Fibroblast of mammary gland (primary cell): ENCODE measurements at places on chromosomes 16 and 17.

- no peak for DNase-seq
Measured at GRCh38 chr16:88439706-88440105, 13.4 kb upstream of the ZFPM1 start.

- DNase-seq: no peak
Measured at GRCh38 chr16:79286646-79287423, 313.7 kb downstream of the MAF start.

DNA sequence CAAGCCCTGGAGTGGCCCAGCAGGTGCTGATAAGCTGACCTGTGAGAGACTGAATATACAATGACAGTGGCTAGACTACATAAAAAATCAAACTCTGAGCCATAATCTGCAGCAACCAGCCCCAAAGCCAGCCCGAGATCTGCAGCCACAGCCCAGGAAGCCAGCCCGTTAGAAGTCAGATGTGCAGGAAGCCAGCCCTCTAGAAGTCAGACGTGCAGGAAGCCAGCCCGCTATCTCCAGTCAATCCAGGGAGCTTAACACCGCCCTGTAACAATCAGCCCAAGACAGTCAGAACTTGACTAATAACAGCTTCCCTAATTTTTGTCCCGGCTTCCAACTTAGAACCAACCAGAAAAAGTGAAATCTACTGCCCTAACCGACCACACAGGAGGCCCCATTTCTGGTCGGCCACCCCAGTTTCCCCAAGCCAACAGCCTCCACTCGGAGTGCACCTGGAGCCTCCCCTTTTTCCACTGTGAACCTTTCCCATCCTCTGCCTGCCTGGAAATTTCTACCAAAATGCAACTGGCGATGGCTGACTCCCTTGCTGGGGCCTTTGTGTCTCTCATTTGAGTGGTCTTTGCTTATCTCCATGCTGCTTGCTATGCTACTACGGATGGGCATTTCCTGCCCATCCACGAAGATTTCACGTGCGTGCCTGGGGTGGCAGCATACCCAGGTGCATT is 769.3 kb downstream of the KCNJ18 start:
- no peak for DNase-seq

GRCh38 chr16:57629516-57630406 is 1.3 kb downstream of the ADGRG1 start:
- DNase-seq: no peak

GRCh38 chr17:73248532-73248931 is 13.1 kb downstream of the CPSF4L start:
- no peak for DNase-seq

- no peak for DNase-seq
Measured at GRCh38 chr16:74460542-74460941, 39.3 kb upstream of the CLEC18B start.

DNA sequence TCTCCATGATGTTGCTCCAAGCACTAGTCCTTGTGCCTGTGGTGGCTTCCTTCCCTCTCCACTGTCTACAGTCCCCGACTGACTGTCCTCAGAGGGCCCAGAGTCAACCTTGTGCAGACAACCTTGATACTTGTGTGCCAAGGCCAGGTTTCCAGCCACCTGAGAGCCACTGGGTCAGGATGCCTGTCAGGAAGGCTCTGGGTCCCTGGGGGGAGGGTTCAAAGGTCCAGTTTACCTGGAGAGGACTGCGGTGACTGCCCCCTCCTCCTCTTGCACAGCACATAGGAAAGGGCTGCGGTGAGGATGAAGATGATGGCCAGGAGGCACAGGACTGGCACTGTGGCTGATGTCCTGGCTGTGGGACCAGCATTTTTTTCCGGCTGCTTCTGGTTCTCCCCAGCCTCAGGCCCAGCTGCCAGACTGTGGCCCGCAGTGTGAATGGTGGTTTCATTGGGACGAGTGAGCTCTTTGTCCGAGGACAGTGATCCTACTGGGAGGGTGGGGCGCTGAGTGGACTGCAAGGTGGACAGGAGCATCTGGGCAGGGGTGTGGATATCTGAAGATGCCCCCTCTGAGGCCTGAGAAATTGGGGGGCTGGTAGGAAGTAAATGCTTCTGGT is 3.7 kb downstream of the MED11 start:
- no peak for DNase-seq

GRCh38 chr16:4026854-4027253 is 89.4 kb downstream of the ADCY9 start:
- DNase-seq: no peak

DNA sequence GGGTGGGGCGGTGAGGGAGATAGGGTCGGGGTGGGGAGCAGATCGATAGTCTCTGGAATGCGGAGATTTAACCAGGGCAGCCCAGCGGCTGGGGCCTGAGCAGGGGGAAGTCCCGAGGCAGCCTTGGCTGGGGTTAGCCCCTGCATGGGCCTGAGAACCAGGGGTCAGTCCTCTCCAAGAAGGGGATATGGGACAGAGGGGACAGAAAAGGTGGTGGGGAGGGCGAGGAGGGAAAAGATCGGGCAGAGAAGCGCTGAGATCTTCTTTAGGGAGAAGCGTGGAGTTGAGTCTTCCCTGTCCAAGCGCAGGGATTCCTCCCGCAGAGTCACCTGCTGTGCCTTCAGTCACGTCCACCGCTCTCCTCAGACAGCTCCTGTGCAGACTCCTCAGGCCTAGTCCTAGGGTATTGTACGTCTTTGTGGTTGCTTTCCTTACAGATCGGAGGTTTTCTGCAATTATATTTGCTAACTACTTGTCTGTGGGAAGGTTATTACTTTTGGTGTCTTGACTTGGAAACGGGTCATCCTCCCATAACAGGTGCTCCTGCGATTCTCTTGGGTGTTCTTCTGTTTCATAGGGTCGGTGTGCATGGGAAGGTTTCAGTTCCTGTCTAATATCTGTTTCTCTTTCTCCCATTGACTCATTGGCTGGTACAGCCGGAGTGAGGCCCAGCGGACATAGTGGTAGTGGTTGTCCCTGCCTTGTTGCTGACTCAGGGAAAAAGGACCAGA is 952 bp downstream of the CD300A start:
- DNase-seq: no peak

DNA sequence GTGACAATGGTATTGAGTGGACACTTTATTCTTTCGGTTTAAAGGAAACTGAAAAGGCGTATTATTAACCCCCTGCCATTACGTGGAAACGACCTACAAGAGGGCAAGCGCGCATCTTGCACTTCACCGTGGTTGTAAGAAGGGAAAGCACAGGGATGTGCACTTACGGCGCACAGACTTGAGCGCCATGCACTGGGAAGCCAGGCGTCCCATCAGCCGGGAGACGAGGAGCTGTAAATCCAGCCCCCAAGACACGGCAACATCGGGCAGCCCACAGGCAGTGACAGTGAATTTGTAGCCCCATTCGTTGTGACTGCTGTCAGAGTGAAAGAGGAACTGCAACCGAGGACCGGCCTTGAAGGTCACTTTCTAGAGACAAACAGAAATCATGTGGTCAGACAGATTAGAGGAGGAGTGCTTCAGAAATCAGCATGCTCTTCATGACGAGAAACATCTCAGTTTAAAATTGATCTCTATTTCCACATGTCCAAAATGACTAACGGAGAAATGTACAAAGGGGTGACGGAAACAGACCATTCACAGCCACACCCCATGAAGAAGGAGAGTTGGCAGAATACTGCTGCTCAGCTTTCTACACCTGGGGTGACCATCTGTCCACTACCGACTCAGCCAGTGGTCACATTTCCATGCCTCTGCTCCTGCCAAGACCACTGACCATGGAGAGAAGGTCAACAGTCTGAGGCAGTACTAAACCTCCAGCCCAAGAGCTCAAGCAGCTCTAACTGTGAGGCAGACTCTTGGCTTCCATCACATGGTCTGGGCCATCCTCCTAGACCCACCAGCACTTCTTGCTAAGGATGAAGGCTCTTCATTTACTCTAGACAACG is 68.6 kb downstream of the ZZEF1 start:
- DNase-seq: peak; percentile 10

DNA sequence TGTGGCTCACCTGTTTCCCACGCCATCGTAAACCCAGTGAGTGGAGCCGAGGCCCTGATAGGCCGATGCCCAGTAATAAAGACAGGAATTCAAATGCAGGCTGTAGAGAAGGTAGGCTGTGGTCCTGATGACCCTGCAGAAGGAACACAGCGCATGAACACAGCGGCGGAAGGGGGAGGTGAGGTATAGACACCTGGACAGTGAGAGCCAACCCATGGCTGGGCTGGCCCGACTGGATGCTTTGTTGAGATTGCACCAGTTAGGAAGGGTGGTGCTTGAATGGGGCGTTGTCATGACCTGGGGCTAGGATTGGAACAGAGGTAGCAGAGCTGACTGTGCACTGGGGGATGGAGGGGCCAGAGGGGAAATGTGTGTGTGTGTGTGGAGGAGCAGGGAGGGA is 59.2 kb downstream of the CNGB1 start:
- DNase-seq: no peak
